Dermis blood vessel endothelial cell (primary cell): ENCODE measurements at places on chromosomes 5 and 9.
A peak's percentile ranks its signal among the peaks of the same experiment; 100 is the strongest.

GRCh38 chr9:78674874-78675273, 377.9 kb downstream of the PSAT1 start:
- DNase-seq = no peak

DNA sequence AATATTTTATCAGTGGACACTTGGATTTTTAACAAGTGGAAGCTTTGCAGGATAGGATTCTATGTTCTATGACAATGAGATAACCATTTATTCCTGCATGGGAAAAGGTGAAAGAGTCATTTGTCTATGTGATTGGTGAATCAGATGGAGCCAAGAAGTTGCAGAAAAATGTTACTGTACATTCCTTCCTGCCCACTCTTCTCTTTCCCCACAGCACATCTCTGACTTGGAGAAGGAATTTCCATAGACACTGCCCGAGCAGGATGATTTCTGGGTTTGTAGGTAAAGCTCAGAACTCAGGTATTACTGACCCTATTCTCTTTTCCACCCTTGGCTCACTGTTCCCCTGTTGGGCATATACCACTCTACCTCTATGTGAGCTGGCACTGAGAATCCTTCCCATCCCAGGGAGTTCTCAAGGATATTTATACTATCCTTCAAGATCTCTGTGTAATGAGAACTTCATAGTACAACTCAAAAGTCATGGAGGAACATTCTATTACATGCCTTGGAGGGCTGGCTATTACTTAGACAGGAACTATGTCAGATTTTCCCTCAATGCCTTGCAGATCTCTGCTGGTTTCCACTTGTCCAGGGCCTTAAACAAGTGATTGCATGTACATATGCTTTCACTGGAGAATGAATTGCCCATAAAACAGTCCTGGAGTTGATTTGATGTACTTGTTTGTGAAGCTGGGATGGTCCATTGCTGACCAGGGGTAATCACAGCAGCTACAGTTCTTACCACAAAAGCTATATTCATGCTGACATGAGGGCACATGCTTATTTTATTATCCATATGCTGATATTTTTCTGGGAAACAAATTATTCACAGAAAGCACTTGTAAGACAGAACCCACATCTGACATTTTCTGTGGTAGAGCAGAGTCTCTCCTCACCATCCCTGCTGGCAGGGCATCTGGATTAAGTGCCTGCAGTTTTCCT, 24.1 kb downstream of the SLC1A3 start:
- DNase-seq = no peak

- DNase-seq = no peak
Observed at GRCh38 chr9:129467004-129467588, 153.8 kb downstream of the C9orf50 start.

DNA sequence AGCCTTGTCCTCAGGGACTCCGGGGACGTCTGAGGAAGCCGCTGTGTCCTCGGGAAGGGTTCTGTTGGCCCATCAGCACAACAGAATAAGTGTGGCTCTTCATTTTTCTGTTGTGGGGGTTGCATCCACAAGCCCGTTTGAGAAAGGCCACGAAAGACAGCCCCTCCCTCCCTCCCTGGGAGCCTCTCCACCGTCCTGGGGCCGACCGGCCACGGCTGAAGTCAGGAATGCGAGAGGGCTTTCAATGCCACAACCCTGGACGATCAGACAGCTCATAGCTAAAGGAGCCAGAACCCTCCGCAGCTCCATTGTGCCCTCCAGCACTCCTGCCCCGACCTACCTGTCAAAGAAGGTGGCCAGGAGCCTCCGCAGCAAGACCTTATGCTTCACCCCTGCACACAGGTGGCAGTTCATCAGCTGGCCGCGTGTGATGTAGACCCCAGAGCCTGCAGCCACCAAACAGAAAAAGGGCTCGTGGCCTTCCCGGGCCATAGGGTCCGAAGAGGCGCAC, 52.4 kb upstream of the UBAC1 start:
- no peak for DNase-seq

DNA sequence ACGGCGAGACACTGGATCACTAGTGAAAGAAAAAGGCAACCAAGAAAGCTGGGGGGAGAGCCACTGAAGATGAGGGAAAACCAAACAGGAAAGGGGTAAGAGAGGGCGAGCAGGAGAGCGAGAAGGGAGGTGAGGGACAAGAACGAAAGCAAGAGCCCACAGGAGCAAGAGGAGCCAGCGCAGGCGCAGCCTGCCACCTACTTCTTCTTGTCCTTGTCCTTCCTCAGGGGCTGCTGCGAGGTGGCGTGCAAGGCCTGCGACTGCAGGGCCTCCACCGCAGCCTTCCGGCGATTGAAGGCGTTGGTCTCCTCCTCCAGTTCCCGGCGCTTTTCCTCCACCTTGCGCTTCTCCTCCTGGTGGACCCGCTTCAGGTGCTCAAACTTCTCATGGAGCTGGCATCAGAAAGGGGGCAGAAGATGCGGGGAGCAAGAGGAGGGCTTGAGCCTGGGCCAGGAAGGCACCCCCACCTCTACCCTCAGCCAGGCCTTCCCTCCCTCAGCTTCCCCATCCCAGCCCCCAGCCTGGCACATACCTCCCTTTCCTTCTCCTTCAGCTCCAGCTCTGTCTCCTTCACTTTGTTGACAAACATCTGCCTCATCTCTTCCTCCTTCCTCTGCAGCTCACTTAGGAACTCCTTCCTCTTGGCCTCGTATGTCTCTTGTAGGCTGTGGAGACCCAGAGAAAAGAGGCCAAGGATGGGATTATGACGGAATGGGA, 13.5 kb downstream of the CCNI2 start:
- DNase-seq = no peak

- DNase-seq = no peak
Observed at GRCh38 chr5:137858223-137858916, 9.3 kb upstream of the MYOT start.

GRCh38 chr5:171521219-171521633, 101.8 kb downstream of the FGF18 start:
- peak; percentile 46 for DNase-seq

DNA sequence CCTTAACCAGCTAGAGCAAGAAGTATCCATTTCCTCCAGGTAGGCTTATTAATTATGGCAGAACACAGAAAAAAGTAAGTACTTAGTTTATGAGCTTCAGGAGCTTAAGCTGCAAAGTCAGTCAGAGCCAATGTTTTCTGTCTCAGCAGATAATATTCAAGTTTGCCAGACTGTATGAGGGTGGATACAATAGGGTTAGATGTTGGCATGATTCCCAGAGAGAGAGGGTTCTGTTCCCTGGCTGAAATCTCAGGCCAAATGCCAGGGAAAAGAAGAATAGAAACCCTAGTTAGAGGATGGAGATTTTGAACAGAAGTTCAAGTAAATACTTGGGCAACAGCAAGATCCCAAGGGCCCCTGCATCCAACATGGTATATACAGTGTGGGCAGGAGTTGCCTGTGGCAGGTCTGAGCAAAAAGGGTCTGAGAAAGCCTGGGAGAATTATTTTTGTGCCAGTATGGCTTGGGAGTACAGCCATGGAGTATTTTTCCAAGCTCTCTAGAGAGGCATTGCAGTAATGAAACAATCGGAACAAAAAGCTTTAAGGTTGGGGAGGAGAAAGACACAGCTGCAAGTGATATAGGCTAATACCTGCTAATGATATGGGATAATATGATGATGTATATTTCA, 31.0 kb upstream of the ISOC1 start:
- DNase-seq = peak; percentile 37

DNA sequence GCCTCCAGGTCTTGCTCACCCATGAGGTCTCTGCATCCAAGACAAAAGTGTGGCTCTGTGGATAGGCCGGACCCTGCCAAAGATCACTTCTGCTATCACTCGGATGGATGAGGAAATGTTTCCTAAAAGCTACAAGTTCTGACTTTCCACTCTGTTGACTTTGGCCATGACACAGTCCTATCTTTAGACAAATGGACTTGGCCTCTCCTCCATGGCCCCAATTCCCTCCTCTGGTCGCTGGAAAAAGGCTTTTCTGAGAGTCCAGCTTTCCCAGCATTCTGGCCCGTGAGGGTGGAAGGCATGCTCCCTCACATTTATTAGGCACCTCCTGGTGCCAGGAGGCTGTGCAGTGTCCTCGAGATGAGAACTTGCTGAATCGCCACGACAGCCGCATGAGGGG, 83.1 kb downstream of the COL27A1 start:
- DNase-seq = no peak

DNA sequence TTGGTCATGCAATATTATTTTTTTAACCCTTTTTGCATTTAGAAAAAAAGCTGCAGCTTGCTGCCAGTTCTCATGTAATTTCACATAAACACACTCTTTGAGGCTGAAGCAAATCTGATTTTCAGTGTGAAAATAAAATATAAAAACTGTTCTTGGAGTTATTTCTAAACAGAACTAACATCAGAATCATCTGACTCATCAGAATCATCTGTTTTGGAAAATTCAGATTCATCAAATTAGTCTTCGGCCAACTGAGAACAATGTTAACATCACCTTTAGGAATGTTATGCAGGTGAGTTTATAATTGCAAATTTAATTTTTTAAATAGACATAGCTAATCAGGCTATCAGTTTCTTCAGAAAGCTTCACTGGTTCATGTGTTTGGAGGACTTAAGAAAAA, 45.3 kb downstream of the ZCCHC7 start:
- DNase-seq = no peak

- no peak for DNase-seq
Observed at GRCh38 chr9:68497629-68498028, 43.1 kb downstream of the TMEM252 start.

GRCh38 chr5:168342151-168342825, 50.8 kb downstream of the WWC1 start:
- DNase-seq = no peak

- DNase-seq = no peak
Observed at GRCh38 chr5:154899151-154899816, 38.7 kb downstream of the GEMIN5 start.

DNA sequence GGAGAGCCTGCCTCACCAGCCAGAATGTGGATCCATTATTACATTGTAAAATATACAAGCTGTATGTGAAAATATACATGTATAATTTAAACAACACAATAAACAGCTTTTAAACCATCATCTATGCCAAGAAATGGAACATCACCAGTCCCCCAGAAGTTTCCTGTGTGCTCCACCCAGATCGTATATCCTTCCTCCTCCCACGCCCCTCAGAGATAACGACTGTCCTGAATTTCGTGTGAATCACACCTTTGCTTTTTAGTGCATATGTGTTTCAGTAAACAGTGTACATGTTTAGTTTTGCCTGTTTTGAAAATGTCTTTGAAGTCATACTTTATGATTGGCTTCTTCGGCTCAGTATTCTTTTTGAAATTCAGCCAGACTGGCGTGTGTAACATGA, 134.6 kb upstream of the MYO10 start:
- DNase-seq = no peak

GRCh38 chr9:35847792-35848572, 19.0 kb downstream of the TMEM8B start:
- DNase-seq = peak; percentile 33

DNA sequence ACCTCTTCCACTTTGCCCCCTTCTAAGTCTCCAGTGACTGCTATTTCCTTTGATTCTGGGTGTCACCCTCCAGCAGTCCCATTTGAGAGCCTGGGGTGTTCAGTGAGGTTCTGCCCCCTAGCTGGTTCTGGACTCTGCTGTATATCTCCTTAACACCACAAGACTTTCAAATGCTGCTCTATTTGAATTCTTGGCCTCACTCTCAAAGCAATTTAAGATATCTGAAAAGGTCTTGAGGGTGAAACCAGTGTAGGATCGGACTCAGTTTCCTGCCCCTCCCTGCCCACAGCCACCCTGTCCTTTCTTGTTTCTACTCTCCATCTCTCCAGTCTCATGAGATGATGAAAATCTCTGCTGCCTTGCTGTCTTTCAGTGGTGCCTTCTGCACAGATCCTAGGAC, 280.9 kb downstream of the TENT4A start:
- no peak for DNase-seq

GRCh38 chr9:35560625-35561337, 44.3 kb upstream of the TESK1 start:
- no peak for DNase-seq

DNA sequence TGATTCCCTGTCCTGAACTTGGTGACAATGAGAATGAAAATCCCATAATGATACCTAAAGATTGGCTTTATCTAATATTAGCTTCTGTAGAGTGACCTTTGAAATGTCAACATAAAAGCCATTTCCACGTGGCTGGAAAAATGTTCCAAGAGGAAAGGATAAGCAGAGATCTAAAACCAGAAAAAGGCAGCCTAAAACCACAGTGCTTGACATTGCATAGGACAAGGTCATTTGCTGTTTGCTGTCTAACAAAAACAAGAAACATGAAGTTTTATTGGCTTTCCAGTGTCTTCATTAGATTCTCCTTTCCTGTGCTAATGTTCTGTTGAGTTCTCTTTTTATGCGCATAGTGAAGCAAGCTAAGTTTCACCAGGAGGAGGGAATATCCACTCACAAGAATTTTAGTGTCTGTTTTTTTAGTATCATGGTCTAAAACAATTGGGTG, 44.6 kb downstream of the CPEB4 start:
- DNase-seq = no peak

- DNase-seq = no peak
Observed at GRCh38 chr5:68405784-68406743, 190.5 kb downstream of the PIK3R1 start.

DNA sequence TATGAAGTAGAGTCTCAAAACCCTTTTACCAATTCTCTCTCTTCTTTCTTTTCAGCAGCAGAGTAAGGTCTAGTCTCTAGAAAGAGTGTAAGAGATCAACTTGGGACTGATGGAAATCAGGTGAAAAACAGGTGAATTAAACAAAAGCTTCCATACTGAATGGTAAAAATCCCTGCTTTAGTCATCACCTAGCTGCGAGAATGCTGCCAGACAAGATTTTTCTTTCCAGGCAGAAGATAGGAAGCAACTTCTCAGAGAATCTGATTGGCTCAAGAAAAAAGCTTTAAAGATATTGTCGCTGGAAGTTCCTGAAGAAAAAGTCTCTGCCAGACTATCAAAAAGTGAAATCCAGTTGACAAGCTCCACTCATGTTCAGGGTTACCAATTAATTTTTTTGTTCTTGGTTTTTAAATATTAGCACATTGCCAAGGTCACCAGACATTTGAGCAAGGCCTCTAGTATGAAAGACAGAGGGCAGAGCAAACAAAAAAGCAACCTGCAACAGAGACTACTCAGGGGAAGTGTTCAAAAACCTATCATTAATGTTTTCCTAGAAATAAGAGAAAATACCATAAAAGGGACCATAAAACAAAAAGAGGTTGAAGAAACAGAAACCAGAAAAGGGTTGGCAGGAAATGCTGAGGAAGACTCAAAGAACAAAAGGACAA, 9.3 kb downstream of the CDO1 start:
- no peak for DNase-seq

GRCh38 chr5:155085282-155085989, 71.9 kb downstream of the KIF4B start:
- DNase-seq = no peak

DNA sequence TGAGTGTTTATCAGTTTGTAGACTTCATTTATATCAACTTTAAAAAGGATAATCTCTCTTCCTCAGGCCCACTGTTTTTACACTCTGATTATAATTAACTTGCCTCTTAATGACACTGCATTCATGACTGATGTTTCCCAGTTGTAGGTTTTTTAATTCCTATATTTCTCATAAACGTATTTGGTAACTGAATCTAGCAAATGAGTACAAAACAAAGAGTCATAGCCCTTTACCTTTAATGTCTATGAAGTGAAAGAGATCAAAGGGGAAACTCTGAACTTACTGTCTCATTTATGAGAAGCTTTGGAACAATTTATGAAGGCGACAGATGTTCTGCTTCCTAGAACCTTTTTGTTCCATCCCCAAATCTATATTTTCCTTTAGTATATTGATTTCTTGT, 56.6 kb upstream of the ABCA1 start:
- no peak for DNase-seq
